ENCODE measurements at places on chromosomes 1 and 21.

GRCh38 chr1:95770581-95770980 is 536.6 kb downstream of the RWDD3 start:
- DNase-seq = no peak

- no peak for DNase-seq
These were observed 77.6 kb upstream of the CD1D start for GRCh38 chr1:158102881-158103674.

DNA sequence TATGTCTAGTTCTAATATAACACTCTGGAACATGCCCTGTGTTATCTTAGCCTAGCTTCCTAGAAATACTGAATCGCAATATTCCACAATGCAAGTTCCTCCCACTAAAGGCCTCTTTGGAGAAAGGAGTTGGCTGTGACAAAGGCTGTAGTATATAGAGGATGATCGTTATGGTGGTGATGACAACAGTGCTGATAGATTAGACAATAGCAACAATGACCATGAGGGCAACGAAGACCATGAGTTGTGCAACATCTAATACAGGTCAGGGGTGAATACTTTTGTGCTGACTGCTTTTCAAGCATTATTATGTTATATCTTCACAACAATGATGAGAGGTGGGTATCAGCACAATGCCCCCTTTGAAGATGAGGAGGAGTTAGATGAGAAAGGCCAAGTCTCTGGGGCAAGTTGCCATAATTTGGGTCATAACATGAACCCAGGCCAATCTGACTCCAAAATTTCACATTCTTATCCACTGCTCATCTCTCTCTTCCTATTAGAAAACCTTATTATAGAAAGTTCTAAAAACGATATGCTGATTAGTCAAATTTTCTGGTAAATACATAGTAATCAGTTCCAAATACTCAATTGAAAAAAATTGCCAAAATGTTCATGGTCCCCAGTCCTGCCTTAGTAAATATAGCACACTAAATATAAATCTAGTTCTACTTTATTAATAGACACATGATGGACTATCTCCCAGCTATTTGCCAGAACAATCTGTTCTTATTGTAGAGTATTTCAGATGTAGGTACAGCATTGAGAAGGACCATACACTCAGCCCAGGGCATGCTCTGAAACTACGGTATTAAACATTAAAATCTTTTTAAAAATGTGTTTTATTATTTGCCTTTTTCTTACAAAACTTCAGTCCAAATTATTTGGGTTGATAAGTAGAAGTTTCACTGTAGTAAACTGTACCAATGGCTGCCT is 37.5 kb downstream of the HIVEP3 start:
- no peak for DNase-seq

DNA sequence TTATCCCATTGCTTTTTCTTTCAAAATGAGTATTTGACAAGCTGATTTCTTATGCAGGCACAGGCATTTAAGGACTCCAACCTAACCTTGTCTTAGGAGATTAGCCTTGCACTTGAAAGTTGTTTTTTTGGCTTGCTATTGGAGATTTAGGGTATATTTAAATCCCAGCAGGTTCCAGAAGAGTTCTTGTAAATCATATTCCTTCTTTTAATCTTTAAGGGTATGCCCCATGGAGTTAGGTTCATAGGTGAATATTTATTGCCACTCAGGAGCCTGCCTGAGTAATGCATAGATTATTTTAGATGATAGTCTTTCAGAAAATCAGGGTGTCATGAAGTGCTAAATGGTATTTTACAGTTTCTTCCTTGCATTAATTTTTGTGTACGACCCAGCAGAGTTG is 146.5 kb downstream of the PATJ start:
- no peak for DNase-seq

DNA sequence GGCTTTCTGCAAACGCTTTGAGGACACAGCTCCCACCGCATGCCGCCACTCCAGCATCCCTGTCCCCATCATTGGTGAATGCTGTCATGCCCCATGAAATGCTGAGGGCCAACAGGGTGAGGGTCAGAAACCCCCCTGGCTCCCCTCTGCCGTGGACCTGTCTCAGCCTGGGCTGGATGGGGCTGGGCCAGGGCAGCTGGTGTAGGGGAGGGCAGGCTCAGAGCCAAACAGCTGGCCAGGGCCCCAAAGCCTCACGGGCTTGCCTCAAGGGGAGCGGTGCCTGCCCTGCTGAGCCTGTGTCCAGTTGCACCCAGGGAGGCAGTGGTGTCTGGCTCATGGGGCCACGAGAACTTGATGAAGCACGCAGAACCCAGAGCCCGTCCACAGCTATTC is 49.7 kb downstream of the S100B start:
- no peak for DNase-seq

DNA sequence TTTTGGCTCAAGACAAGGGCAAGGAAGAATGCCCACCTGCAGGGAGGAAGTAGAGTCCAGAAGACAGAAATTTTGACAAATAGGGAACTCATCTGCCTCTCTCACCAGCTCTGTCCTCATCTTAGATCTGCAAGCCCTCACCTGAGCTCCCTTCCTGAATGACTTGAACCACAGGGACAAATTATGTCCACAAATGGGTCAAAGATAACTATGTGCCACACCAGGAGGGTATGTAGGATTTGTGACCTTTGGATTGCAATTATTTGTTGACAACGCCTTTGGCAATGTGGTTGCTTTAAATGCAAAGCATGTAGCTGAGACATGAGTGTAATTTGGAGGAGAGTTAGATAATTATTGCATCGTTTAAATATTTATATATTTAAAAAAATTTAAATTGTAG is 79.5 kb downstream of the GRIK1 start:
- no peak for DNase-seq

DNA sequence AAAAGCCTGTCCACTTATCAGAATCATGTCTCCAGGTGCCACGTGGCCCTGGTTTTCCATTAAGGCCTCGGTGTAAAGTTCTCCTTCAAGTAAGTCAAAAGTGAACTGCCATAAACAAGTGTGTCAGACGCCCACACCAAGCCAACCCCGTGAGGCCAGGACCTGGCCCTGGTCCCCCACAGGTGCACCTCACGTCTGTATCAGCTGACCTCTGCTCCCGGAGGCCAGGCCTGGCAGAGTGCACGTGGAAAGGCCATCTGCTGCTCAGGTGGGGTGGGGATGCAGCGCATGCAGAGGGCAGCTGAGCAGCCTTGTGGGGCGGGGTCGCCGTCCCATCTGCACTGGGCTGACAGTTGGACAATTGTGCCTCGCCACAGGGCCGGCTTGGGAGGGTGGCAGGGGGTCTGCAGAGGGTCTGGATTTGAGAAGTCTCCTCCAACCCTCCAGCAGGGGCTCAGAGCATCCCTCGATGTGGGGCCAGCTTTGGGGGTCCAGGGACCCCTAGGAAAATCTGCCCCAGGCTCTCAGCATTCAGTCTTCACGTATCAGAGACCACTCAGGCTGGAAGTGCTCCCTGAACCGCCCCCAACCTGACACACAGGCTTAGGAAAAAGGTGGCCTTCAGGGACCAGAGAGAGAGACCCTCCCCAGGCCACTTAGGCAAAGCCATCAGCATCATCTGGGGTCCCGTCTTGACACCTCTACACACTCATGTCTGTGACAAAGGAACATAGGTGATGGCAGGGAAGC is 3.0 kb downstream of the SLC19A1 start:
- DNase-seq = peak; percentile 58

- DNase-seq = no peak
These were observed 205.3 kb upstream of the RAB4A start for GRCh38 chr1:229065613-229066012.

- DNase-seq = no peak
These were observed 232.1 kb upstream of the KAZN start for GRCh38 chr1:14366091-14367018.

GRCh38 chr1:169944621-169945020 is 50.9 kb upstream of the SCYL3 start:
- no peak for DNase-seq

GRCh38 chr1:8862528-8862927 is 16.0 kb downstream of the ENO1 start:
- no peak for DNase-seq

GRCh38 chr1:111148376-111148881 is 8.4 kb downstream of the CEPT1 start:
- no peak for DNase-seq

GRCh38 chr1:244735404-244735803 is 82.5 kb downstream of the DESI2 start:
- DNase-seq = no peak

GRCh38 chr1:76371941-76372340 is 297.4 kb downstream of the ST6GALNAC3 start:
- no peak for DNase-seq

GRCh38 chr1:188778578-188778977 is 1699.1 kb downstream of the BRINP3 start:
- DNase-seq = no peak

DNA sequence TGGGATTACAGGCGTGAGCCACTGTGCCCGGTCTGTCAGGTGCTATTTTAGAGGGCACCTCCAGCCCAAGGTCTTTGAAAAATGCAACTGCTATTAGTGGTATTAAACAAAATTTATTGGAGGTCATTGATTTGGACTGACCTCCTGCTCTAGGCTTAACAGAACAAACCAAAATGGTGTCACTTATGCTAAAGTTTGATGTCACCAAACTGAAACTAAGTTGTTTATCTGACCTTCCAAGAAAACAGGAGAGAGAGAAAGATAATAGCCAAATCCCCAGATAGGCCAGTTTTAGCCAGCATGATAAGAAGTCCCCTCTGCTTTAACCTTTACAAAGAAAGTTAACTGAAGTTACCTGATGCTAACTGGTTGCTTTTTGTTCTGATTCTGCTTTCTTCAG is 8.1 kb upstream of the INAVA start:
- DNase-seq = no peak

DNA sequence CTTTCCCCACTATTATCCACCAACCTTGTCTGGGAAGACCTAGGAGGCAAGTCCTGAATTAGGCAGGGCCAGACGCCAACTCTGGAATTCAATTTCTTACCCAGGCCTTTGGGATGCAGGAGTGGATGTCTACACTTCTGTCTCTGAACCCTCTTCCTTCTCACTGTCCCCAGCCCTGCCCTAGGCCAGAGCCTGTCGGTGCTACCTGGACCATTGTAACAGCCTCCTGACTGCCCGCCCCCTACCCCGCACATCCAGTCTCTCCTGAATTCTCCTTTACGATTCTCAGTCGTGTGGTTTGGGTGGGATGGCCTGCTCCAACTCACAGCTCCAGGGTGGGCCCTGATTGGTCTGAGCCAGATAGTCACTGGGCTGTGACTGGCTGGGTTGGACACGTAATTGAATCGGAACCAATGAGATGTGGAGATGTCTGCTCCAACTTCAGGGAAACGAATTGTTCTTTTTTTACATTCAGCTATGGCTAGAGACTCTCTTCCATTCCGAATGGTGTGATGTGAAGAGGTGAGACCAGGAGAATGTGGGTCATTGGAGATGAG is 304.6 kb downstream of the PTPRU start:
- peak; percentile 16 for DNase-seq

- DNase-seq = no peak
These were observed 105.3 kb upstream of the CLDN14 start for GRCh38 chr21:36584980-36585940.

GRCh38 chr21:44297525-44298290 is 2.1 kb upstream of the PFKL start:
- DNase-seq = peak; percentile 91

GRCh38 chr1:245232931-245233330 is 78.1 kb downstream of the KIF26B start:
- no peak for DNase-seq

- no peak for DNase-seq
These were observed 48.4 kb downstream of the FAAP20 start for GRCh38 chr1:2145946-2146835.

DNA sequence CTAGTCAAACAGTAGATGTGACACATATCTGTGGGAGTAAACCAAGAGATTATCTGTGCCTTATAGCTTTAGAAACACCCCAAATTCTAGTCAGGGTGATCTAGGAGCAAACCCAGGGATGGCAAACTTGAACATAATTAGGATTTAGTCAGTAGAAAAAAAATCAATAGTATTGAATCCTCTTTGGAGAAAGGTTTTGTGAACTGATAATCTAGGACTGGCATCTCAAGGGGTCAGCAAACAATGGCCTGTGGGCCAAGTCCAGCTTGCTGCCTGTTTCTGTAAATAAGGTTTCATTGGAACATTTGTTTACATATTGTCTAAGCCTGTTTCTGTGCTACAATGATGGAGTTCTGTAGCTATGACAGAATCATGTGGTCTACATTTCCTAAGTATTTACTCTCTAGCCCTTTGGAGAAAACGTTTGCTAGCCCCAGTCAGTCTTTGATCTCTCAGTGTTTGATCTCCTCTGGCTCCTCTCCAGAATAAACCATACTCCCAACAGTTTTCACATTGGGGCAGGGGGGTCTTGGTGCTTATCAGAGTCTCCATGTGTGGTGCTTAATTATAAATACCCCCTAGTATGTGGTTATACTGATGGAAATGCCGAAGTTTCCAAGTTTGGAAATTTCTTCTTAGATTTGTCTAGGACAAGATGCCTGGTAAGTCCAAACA is 385.8 kb downstream of the NTNG1 start:
- DNase-seq = no peak

- DNase-seq = no peak
These were observed 10.9 kb upstream of the MPZL1 start for GRCh38 chr1:167710836-167711235.

DNA sequence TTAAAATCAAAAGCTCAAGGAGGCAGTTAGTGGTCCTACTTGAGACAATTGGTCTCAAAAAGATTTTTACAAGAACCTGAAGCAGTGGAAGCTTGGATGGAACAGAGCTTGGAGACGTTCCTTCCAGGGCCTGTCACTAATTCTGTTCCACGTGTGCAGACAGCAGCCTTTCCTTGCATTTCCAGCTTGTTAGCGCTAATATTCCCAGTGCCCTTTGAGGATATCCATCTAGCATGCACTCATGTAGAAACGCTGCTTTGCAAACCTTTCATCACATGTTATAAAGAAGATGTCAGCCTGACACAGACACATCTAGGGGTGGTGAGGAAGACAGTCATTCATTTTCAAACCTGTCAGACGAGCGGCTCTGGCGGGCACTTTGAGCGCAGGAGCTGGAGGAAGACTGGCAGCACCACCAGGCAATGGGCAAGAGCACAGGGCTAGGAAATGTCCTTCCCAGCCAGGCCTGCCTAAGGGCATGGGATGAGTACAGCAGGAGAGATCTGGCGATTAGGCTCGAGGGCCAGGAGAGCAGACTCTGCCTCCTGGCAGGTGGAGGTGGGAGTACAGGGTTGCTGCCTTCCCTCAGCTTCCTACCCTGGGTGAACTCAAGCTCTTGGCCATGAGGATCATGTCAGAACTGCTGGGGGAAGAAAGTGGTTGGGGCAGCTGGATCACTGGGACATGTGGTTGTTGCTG is 55.5 kb downstream of the CASQ2 start:
- no peak for DNase-seq

DNA sequence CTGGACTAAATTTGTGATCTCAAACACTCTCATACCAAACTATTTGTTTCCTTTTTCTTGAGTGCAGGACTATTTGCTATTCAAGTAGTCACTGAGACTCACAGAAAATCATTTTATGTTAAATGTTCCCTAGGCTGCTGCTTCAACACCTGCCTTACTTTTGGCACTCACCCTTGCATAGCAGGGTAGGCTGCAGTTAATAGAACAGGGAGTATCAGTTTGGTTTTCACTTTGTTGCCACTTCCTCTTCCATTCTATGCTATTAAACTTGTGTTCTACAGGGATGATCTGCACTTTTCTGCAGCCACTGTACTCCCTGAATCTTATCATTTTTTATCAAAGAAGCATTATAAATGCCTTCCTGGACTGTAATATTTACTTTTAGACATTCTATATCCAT is 148.7 kb upstream of the PRMT6 start:
- no peak for DNase-seq

- DNase-seq = no peak
These were observed 101.9 kb upstream of the DISP3 start for GRCh38 chr1:11377001-11377583.

GRCh38 chr21:44303490-44303981 is 3.7 kb downstream of the PFKL start:
- no peak for DNase-seq
